LHCN-M2 (cell line): ENCODE measurements at places on chromosomes 3 and 15.

GRCh38 chr3:41652931-41653330 is 309.0 kb downstream of the ULK4 start:
- no peak for DNase-seq

DNA sequence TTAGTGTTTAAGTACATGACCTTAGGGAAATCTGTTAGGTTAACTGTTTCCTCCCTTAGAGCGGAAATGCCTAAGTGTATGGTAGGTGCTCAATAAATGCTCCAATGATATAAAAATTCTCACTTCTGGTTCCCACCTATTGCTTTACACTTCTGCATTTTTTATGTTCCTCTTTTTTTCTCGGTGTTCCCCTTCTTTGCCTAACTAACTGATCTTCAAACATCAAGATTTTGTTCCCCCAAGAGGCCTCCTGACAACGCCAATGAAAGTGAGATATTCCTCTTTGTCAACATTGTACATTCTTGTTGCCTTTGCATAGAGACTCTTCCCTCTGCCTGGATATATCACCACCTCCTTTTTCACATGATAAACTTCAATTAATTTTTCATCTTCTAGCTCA is 17.4 kb downstream of the SLC35A5 start:
- no peak for DNase-seq

DNA sequence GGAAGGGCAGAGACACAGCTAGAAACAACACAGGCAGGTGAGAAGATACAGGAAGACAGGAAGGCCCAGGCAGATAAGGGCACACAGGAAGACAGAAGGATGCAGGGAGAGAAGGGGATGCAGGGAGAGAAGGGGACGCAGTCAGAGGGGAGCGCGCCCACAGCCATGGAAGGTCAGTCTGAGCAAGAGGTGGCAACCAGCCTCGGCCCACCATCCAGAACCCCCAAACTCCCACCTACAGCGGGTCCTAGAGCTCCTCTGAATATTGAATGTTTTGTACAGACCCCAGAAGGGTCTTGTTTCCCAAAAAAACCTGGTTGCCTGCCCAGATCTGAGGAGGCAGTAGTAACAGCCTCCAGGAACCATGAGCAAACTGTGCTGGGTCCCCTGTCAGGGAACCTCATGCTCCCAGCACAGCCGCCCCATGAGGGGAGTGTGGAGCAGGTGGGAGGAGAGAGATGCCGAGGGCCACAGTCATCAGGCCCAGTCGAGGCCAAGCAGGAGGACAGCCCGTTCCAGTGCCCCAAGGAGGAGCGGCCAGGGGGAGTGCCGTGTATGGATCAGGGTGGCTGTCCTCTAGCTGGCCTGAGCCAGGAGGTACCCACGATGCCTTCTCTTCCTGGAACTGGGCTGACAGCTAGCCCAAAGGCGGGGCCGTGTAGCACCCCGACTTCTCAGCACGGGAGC is 27.6 kb upstream of the SLC28A1 start:
- DNase-seq, result no peak

- no peak for DNase-seq
These were observed 35.3 kb downstream of the IGDCC3 start for GRCh38 chr15:65342493-65342892.
